Mesenteric fat pad (tissue), 1 donor: ENCODE measurements at places on chromosomes 13 and 19. TPM values are rescaled to one million over a fixed set of nuclear protein-coding genes. Genes with fewer than 3 reads are reported as not detected.

DNA sequence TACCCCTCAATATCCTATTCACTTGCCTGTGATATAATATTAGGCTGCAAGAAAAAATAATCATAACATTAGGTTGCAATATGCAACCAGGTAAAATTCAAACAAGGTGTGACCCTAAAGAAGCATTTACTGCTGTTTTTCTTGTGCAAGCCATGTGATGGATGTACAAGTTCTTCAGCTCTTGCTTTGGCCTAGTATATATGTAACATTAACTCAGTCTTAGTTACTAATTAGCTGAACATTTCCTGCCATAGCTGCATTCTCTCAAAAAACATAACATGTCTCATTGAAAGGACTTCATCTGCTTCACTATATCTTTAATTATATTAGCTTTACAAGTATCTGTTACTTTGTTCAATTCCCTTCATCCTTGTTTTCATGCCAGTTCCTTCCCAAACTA is 406.8 kb upstream of the HTR2A start:
- DNase-seq: no peak

Gene ANGPTL8
- 4.5 TPM for total RNA-seq

Gene PTH2
- not detected for total RNA-seq

DNA sequence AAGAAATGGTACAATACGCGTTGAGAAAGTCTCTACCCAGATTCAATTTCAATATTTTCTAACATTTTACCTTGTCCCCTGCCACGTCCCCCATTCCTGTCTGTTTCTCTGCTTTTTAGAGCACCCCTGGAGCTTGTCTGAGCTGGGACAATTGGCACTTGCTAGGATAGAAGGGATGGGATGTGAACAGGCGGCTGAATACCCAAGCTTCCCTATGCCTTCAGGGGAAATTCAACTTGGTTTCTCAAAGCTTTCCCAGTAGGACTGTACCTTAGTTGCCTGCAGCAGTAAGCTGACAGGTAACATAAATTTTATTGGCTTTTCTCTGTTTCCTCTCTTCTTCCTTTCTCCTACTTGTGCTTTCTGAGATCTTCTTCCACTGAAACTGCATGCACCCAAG is 1663.3 kb downstream of the EFNB2 start:
- DNase-seq: no peak

GRCh38 chr13:94031609-94032008 is 447.9 kb downstream of the DCT start:
- no peak for DNase-seq

Gene DNAAF3
- total RNA-seq: 0.48 TPM

Gene KLK2
- total RNA-seq: not detected

Gene MADCAM1
- total RNA-seq: 1.7 TPM

Gene DMKN
- 3.1 TPM for total RNA-seq

- DNase-seq: no peak
Measured at GRCh38 chr19:11007385-11007784, 46.6 kb downstream of the SMARCA4 start.

DNA sequence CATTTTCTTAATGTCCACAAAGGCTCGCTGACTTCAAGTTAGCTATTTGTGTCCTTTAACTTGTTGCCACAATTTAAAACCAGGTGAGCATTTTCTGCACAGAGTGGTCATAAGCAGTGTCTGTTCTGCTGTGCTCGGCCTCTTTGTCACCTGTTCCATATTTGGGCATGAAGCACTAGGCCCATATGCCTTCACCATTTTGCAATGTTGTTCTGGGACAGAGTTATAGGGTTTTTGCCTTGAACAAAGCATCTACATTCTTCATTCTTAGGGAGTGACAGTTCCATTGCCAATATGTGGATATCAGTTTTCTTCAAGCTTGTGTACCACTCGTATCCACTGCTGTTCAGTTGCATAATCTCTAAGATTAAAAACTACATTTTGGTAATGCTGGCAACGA is 56.1 kb downstream of the LRCH1 start:
- no peak for DNase-seq

DNA sequence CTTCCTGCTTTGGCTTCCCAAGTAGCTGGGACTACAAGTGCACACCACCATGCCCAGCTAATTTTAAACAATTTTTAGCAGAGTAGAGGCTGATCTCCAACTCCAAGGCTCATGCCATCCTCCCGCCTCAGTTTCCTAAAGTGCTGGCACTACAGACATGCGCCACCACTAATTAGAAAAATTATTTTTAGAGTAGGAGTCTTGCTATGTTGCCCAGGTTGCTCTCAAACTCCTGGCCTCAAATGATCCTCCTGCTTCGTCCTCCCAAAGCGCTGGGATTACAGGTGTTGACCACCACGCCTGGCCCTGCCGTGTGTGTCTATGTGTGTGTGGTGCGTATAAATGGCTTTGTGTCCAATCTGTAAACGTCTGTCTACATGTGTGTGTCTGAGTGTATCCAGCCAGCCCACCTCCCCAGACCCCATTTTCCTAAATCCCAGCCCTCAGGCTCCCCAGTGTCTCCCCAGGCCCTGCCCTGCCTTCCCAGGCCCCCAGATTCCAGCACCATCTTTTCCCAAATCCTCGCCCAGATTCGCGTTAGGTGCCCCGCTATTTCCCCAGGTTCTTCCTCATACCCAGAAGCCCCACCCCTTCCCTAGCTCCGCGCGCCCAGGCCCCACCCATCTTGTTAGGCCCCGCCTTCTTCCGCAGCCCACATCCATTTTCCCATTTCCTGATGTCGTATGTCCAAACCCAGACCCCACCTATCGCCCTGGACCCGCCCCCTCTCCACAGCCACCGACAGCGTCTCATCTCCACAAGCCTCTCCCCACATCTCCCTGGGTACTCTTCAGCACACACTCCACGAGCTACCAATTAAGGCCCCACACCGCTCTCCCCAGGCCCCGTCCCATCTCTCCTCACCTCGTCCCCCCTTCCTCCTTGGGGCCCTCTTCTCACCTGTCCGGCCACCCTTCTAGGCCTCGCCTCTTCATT is 24.9 kb downstream of the SLC8A2 start:
- DNase-seq: no peak

DNA sequence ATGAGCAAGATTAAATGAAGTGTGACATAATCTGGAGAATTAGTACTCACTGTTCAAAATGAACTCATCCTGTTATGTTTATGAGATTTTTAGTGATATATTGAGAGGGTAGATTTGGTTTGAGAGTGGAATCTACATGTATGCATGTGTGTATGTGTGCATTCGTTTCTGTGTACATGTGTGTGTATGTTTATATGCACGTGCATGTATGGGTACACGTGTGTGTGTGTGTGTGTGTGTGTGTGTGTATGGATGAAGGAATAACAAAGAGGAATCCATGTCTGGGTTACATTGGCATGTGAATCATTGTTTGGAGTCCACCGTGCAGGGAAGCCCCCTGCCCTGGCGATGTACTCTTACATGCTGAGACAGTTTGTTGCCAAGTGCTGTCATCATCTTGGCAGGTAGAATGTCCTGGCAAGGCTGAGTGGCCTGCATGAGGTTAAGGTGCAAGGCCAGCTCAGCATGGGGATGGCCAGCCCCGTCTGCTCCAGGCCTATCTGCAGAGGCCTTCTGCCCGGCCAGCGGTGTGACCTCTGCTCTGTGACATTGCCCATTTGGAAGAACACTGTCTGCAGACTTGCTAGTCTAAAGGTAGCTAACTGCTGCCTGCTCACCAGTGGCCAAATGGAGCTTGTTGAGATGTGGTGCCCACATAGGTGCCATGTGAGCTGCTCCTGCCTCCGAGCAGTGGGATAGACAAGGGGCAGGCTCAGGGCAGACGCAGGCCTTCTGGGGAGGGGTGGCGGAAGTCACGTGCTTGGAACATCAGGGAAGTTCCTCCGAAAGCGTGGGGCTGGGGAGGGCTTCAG is 222.3 kb downstream of the TEX29 start:
- DNase-seq: peak; percentile 82

DNA sequence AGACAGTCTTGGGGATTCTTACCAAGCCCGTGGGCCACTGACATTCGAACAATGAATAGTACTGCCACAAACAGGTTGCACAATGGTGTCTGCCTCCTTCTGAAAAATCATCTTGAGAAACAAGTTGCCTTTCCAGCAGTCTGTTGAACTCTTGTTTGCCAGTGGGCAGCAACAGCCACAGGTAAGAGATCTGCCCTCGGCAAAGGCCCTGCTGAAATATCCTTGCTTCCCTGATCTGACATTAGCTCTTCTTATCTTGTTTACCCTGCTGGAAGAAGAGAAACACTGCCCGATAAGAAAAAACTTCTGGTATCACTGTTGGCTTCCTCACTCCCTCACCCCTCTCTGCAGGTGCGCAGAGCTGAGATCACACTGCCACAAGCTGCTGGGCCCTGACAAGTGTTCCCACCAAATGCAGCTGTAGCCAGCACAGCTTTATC is 2.0 kb downstream of the DOCK9 start:
- DNase-seq: no peak

- no peak for DNase-seq
Measured at GRCh38 chr13:23934520-23934919, 37.2 kb upstream of the C1QTNF9B start.

Gene FGF22
- 0.22 TPM for total RNA-seq

- DNase-seq: no peak
Measured at GRCh38 chr19:51754109-51754508, 2.4 kb upstream of the FPR1 start.

Gene MYH14
- total RNA-seq: 26.4 TPM

GRCh38 chr19:10049626-10050025 is 36.3 kb downstream of the RDH8 start:
- DNase-seq: no peak

DNA sequence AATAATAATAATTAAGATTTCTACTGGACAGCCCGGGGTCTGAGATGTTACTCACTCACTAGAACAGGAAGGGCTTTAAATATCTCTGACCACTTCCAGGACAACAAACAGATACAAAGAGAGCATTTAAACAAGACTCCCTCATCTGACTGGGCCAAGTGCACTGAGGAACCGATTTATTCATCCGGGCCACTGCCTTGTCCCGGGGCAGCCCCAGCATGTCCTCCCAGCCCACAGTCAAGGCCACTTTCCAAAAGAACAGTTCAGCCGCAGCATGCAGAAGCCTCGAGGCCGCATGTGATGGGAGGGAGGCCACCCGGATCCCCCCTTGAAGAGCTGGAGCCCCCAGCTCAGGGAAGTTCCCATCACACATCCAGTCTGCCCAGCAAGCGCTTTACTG is 30.5 kb downstream of the MLLT1 start:
- DNase-seq: no peak

DNA sequence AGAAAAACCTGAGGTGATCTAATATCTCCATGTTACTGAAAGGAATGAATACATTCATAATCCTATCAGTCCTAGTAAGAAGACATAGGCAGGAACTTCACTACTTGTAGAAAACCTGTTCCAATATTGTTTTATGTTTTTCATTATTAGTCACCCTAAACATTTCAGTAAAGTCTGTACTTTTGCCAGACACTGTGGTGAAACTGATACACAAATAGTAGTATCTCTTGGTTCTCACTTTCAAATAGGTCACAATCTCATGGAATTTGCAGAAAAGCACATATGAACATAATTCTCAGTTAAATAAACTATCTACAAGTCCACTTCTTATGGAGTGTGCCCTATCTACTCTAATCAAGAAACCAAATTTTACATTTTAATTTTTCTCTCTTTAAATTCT is 88.3 kb upstream of the PCDH9 start:
- DNase-seq: no peak

Gene KASH5
- total RNA-seq: not detected

- peak; percentile 98 for DNase-seq
Measured at GRCh38 chr19:52570000-52570861, at the start of gene ZNF701. Gene ZNF701 (plus strand): TSS chr19:52570287. CDS start chr19:52574148, 3,861 bp downstream.

DNA sequence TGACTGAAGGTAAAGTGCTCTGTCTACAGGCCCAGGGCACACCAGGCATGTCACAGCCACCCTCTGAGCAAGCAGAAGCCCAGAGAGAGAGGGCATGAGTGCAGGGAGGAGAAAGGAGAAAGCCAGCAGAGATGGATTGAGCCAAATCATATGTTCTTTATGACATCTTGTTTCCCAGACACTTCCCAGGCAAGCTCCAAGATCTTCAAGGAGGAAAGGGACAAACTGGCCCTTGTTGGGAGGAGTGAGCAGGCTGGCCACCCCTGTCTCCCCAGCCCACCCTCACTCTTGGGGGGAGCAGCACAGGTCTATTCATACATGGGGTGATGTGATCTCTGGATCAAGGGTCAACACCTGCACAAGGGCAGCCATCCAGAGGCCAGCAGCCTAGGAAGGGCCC is 298.8 kb downstream of the UQCRFS1 start:
- DNase-seq: peak; percentile 55

GRCh38 chr13:33355201-33355895 is 69.8 kb upstream of the STARD13 start:
- DNase-seq: no peak

GRCh38 chr19:16349551-16350152 is 25.0 kb downstream of the KLF2 start:
- DNase-seq: no peak

Gene NLRP4
- not detected for total RNA-seq

Gene RFPL4A
- total RNA-seq: not detected

Gene PCSK4
- 0.96 TPM for total RNA-seq

DNA sequence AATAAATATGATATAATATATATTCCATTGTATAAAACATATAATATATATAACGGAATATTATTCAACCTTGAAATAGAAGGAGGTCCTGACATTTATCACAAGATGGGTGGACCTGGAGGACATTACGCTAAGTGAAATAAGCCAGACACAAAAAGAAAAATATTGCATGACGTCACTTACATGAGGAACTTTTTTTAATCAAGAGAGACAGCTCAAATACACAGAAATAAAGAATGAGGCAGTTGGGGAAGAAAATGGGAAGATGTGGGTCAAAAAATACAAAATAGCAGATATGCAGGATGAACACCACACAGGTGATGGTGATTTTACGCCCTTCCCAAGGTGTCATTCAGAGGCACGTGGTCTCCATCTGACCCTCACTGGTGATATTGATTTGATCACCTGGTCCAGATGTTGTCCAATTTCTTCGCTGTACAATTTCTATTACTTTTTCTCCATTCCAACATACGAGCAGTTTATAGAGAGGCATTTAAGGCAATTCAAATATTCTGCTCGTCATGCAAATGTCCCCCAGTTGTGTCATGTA is 513 bp upstream of the ZNF317 start:
- no peak for DNase-seq

GRCh38 chr19:31096935-31097545 is 252.2 kb downstream of the TSHZ3 start:
- DNase-seq: no peak

DNA sequence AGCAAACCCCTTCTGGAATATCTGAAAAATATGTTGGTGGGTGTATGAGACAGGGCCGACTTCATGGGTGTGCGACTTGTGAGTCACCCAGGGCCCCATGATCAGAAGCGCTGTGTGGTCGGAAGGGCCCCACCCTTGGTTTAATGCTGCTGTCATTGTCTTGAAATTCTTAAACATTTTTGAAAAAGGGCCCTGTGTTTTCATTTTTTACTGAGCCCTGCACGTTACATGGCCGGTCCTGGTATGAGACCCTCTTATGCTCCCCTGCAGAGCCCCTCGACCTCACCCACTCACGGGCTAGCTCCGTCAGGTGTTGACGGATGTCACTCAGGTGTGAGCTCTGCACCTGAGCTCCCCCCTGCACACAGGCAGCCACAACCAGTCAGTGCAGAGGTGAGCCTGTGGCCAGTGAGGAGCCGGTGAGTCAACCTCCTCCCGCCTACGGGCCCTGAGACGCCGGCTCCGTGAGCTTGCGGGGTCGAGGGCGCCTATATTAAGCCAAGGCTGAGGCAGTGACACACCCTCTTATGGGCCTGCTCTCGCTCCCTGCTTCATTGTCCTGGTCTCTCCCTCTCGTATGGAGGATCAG is 27.7 kb downstream of the GADD45B start:
- DNase-seq: no peak
